ENCODE measurements at places on chromosomes 2 and 18.

DNA sequence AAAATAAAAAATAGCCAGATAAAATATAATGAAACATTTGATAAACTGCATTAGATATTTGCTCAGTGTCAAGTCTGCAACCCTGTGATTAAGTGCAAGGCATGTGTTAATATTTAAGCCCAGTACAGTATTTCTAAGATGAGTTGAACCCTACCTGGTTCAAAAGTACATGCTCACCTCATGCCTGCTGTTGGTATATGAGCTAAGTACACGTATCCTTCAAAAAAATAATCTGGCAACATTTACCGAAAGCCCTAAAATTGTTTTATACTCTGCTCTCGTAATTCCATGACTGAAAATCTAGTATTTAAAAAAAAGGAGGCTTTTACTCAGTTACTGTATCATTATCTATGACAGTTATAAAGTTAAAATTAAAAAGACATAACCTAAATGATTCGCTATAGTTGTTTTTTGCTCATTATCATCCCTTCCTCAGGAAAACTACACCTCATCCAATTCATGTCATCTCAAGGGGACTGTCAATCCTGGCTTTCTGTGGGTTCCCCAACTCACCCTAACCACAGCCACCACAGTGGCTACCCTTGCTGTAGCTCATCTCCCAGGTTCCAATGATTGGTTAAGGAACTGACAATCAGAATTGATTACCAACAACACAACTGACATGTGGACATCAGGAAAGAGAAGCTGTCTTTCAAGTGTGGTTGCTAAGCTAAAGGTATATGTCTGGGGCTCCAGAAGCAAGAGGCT lies 10.6 kb downstream of the TLK1 start:
- DNase-seq, result no peak

DNA sequence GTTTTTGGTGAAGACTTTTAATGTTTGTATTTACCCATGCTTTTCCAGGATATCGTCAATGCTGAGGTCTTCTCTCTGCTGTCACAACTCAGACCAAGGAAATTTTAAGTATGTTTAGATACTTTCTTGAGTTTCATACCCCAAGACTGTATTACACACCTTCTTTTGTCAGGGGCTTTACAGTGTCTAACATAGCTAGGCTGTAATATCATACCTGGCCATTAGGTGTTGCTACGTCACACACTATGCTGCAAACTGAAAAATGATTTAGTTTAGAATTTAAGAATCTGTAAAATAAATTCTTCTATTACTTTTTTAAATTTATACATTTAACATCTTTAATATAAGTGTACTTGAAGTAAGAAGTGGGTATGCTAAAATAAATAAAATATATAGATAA lies 358.4 kb upstream of the NRP2 start:
- DNase-seq, result no peak

GRCh38 chr2:54512663-54513362 lies 56.7 kb downstream of the SPTBN1 start:
- no peak for DNase-seq

DNA sequence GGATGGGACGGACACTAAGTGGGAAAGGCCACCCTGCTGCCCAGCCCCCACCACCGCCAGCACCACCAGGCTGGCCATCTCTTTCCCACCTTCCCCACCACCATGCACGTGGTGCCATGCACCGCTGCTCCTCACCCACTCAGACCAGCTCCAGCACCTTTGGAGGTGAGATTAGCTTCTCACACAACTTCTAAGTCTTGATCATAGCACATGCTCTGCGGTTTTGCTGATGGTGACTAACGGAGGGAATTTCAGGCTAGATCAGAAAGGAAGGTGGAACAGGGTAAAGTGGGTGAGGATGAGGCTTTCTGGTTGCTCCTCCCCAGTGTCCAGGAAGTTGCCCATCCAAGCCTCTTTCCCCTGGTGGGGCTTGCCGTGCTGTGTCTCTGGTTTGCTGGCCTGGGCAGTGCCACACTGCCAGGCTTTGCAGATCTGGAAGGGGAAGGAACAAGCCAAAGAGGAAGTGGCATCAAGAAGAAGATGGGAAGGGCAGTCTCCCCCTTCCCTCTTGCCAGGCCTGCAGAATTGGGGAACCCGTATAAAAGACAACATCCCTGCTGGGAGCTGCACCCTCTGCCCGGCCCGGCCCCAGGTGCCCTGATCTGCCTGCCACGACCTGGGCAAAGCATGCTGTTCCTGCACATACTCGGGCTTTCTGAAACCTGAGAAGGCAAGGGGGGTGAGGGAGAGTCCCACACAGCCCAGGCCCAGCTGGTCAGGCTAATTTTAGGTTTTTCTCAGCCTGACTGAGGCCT lies 44.3 kb upstream of the CAB39 start:
- DNase-seq, result no peak

DNA sequence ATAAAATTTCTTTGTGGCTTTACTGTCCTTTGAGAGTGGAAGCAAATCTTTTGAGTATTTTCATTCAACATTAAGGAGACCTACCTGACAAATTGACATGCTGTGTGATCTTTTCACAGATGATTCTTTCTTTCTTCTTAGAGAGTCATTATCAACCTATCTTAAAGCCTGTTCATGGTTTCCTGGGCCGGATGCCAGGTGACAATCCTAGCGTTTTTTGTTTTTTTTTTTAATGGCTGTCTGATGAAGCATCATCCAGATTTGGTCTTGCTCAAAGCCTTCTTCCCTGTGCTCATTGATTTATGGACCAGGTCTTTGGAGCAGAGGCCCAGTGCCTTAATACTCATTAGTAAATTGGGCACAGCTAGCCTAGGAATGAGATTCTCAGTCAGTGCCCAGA lies 9.8 kb upstream of the MGAT5 start:
- DNase-seq, result no peak

DNA sequence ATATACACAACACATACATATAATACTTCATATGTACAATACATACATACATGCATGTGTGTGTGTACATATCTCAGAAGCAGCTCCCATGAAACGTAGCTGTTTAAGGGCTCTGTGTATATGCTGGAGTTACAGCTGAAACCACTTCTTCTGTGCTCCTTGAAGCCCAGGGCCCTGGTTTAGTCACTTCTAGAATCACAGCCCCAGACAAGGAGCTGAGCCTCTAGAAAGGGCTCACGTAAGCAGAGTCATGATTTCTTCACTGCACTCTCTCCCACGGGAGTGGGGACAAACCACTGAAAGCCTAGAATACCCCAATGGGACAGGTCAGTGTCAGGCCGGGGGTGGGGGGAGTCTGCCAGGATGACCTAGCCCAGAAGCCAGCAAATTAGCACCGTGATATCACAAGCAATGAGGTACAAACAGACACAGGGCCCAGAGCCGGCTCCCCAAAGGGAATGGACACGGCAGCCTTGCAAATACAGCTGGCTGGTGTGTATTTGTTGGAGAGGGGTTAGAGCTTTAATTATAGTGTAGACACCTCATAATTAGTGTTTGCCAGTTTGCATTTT lies 90.3 kb downstream of the C1QL2 start:
- no peak for DNase-seq

- no peak for DNase-seq
Measured at GRCh38 chr2:203360833-203361430, 32.7 kb downstream of the ABI2 start.

DNA sequence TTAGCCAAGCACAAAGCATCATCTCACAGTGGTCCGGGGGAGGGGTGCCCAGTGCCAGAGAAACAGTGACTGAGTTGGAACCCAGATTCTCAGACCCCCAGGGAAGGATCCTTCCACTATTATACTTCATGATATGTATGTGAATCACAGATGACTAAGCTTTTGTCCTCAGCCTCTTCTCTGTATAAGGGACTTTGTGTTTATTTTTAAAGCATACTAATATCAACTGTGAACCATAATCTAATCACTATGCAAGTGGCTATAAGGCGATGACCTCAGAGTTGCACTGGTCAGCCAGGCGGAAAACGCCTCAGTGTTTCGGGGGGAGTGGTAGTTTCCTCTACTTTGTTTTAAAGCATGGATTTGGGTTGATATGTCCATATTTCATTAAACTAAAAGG lies 160.4 kb upstream of the TMEM200C start:
- DNase-seq, result no peak

DNA sequence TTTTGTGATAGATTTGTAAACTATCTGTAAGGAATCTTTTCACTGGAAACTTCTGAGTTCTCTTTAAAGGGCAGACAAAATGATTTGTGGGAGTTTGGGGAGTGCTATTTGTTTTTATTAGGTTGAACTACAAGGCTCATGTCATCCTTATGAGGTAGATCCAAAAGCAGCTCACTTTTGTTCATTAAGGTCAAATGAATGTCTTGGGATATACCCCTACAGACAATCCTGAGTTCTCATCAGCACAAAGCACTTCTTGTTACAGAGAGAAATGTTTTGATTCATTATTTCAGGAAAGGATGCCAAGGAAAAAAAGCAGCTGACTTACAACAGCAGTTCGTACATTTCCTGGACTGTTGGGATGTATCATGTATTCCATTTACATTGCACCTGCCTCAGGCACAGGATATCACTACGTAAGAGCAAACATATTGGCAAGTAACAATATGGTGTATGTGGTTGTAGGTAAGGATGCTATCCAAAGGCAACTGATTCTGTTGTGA lies 68.9 kb downstream of the DCC start:
- DNase-seq, result no peak

DNA sequence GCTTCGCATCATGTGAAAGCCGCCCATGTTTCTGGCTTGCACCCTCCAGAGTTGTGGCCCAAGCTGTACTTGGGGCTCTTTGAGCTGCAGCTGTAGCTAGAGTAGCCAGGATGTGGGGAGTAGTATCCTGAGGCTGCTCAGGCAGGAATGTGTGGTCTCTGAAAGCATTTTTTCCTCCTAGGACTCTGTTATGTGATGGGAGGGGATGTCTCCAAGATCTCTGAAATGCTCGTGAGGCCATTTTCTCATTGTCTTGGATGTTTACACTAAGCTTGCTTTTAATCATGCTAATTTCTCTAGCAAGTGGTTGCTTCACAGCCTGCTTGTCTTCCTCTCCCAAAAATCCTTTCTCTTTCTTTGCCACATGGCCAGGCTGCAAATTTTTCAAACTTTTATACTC lies 687.6 kb downstream of the DCDC2C start:
- no peak for DNase-seq

GRCh38 chr18:4510711-4511110 lies 55.6 kb upstream of the DLGAP1 start:
- no peak for DNase-seq

GRCh38 chr2:84906900-84907714 lies 1.7 kb downstream of the TMSB10 start:
- no peak for DNase-seq

DNA sequence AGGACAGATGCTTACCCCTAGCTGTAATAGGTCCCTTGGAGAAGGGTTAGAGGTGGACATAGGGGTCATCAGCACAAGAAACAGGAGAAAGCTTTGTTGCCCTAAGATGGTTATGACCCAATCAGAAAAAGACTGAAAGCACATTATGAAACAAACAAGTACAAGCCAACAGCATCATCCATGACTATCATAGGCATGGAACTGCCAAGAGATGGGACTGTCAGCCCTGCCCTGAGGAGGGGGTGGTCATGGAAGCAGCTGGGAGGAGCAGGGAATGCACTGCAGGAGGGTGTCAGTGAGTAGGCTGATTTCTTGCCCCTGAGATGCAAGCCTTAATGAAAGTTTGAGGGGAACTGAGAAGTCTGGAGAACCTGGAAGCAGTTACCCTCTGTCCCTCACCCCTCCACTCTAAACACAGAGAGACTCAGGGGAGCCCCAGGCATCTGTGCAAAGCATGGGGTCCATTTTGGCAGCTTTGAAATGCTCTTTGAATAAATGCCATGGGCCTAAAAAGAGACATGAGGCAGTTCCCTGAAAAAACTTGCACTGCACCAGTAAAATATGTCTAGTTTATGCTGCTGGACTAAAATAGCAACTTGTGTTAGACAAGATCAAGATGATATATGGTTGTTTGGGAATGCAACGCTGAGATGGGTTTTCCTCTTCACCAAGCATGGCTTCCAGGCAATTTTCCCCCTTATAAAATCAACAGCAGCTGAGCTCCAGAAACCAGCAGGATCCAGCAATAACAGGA lies 122.7 kb upstream of the ZFP36L2 start:
- no peak for DNase-seq

DNA sequence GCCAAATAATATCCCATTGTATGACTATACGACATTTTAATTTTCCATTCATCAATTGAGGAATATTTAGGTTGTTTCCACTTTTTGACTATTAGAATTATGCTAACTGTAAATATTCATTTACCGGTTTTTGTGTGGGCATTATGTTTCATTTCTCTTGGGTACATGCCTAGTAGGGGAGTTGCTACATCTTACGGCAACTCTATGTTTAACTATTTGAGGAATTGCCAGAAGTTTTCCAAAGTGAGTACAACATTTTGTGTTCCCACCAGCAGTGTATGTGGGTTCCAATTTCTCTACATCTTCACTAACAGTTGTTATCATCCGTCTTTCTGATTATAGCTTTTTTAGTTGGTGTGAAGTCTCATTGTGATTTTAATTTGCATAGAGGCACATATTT lies 1.6 kb upstream of the KDSR start:
- no peak for DNase-seq

- DNase-seq, result no peak
Measured at GRCh38 chr2:76731157-76731556, 791.0 kb downstream of the LRRTM4 start.
